ENCODE measurements at places on chromosomes 4 and X.
A peak's percentile ranks its signal among the peaks of the same experiment; 100 is the strongest.

- DNase-seq, result no peak
Measured at GRCh38 chrX:10904220-10904619, 206.9 kb upstream of the HCCS start.

DNA sequence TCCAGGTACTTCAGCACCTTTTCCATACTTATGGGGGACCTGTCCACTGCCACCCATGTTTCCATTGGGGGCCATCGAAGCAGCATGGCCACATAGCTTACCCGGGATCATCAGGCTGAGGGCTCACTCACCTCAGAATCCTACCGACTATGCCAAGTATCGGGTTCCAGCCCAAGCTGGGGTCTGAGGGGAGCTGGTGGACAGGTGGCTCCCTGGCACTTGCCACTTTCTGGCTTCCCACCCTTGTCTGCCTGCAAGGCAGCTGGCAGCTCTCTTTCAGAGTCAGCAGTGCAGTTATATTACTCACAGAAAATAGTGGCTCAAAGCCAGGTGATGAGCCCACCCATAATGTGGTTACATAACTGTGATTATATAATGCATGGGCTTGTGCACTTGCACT, 1153.8 kb downstream of the STIM2 start:
- no peak for DNase-seq

- no peak for DNase-seq
Measured at GRCh38 chrX:110062919-110063318, 60.0 kb downstream of the TMEM164 start.

DNA sequence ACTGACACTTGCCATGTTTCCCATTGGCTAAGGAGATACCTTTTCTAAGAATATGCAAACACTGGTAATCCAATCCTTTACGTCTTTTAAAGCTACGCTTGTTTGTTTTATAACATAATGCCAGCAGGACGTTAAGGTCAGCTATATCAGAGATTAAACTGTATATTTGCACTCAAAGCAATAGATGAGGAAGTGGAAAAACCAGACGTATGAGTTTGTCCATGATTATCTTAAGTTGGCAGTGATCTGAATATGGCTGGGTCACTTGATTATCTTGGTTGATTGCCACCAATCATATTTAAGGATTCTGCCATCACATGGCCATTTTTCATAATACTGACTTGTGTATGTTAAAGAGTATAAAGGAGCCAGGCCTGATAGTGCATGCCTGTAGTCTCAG, 19.4 kb downstream of the TMSB4X start:
- DNase-seq, result no peak

DNA sequence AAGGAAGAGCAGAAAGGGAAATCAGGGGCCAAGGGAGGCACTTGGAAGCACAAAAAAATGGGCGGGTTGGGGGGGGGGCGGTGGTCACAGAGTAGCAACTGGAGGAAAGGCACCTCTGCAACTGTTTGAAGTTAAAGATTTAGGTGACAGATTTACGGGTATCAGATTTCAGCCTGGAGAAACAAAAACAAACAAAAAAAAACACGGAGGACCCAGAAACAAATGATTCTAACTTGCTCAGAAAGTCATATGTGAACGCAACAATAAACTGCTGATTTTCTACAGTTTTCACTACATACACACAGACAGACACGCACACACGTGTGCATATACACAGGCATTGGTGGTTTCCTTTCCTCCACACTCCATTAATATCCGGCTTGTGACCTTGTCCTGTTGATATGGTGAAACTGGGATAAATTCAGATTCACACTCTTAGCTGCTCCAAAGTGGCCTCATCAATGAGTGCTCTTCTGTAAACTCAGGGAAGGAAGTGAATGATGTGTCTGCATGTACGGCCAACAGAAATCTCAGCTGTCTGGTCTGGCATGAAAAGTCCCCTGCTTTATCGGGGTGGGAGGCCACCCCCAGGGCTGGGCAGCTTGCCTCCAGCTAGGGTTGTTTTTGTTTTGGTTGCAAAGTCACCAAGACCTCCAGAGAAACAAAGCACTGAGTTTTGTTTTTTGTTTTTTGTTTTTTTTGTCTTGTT, 54.3 kb downstream of the CHST7 start:
- peak; percentile 40 for DNase-seq
